ENCODE measurements at places on chromosomes 12 and 14.

- DNase-seq = no peak
Observed at GRCh38 chr12:65609359-65609771, 214.9 kb upstream of the HMGA2 start.

DNA sequence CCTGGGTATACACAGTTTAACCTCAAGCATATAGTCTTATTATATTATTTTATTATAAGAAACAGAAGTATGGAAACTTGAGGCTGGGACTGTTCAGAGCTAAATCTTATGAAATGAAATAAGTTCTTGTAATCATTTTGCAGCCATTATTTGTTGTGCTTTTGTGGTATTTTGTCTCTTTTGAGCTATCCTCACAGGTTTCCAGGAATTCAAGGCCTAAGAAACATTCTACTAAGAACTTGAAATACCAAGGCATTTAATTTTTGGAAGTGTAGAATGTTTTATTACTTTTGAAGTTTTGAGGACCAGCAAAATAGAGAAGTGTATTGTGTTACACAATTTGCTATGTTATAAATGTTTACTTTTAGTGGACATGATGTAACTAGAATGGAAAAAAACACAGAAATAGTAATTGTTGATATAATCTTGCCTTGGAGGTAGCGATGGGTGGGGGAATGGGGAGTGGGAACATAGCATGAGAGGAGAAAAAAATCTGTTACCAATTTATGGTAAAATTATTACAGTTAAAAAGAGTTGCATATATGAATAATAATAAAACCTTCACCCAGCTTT lies 81.7 kb downstream of the CRADD start:
- DNase-seq = no peak

DNA sequence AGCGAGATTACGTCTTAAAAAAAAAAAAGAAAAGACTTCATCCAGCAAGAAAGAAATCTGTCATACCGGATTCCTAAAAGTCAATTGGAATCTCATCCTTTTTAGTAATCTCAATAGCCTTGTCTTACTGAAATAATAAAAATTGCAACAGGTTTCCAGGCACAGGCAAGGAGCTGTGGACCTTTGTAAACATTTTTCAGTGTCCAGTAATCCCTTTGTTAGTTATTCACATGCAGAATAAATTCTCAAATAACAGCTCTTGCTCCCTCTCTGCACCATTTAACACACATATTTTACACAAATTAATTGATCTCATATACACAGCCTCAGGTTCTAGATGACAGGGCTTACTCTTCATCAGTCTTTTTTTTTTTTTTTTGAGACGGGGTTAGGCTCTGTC lies 22.0 kb upstream of the CALM1 start:
- no peak for DNase-seq

DNA sequence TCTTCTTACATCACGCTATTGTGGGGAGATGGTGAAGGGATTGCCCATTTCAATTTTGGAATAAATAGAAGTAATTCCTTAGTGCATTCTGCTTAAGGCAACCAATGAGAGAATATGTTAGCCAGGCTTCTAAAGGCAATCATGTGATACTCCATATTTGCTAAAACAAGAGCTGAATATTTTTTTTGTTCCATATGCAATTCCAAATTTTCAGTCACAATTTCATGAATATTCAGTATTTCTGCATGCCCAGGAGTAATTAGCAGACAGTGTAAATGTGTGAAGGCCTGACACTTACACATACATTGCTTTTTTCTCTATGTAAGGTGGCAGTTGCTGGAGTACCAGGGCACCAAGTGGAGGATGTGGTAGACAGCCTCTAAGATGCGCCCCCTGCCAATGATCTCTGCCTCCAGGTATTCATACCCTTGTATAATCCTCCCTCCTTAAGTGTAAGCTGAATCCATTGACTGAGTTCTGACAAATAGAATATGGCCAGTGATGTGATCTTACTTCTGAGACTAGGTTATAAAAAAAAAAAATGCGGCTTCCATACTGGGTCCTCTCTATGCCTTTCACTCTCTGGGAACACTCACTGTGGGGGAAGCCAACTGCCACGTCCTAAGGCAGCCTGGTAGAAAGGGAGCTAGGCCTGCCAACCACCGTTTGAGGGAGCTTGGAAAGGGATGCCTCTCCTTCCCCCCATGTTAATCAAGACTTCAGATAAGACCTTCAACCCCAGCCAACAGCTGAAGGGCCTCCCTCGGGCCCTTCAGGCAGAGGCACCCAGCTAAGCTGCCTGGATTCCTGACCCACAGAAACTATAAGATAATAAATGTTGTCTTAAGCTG lies 62.7 kb upstream of the PTGR2 start:
- no peak for DNase-seq

- no peak for DNase-seq
Observed at GRCh38 chr14:23727566-23728335, 91.6 kb downstream of the DHRS2 start.

DNA sequence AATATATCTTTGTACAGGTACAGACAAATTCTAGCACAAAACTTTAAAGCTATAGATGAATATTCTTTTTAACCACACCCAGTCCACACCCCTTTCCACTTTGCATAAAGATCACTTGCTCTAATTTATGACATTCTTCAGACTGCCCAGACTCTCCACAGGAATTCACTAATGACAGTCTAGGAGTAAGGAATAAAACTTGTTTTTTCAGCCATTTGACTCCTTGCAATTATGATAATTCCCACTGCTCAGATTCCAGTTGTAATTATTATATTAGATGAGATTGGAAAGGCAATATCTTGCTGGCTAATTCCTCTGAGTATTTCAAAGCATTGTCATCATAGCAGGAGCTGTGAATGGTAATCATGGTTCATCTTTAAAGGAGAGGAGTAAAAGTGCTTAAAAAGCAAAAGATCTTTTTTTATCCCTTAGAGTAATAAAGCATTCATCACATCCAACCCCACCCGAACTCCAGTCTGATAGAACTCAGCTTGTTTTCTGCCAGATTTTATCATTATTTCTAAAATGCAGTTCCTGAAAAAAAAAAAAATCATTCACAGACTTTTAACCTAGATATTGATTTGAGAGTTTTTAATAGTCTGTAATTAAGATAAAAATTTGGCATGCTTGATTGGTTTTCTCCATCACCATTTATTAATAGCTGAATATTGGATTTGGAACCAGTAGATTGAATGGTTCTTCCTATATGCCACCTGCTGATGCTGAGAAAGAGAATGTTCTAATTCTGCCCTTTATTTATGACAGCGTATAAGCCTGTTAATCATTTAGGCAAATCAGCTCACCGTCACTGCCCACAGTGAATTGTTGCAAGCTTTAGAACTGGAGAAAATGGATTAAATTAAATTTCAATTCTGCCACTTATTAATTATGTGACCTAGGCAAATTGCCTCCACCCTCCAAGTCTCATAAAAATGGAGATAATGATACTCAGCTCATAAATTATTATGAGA lies 93.9 kb upstream of the RASSF8 start:
- DNase-seq = no peak

DNA sequence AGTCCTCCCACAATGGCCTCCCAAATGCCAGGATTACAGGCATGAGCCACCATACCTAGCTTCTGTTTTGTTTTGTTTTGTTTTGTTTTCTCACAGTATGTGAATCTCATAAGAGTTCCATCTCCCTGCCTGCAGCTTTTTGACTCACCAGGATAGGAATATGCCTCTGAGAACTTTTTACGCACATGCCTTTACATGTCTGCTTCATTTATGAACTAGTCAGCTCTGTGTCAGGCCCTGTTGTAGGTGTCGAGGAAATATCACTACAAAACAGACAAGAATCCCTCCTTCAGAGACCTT lies 89.0 kb downstream of the BORCS5 start:
- DNase-seq = no peak

- DNase-seq = no peak
Observed at GRCh38 chr14:68977180-68977717, 1.9 kb downstream of the ACTN1 start.

GRCh38 chr12:72024613-72025012 lies 86.0 kb downstream of the TPH2 start:
- no peak for DNase-seq

DNA sequence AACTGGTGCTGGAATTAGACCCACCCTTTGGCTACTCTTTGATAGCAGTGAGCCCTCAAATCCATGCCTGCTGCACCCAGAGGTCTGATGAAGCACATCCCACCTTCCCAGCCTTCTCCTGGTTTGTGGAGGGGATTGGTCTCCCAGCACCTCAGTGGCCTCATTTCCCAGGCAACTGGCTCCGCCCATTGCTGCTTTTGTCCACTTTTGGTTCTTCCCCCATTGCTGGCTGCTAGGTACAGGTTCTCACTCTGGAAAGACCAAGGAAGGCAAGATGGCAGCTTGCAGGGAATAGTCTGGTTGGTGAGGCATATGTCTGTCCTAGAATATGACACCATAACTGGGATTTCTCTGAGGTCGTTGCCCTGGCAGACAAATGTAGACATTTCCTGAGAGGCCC lies 10.2 kb upstream of the KRT5 start:
- no peak for DNase-seq

DNA sequence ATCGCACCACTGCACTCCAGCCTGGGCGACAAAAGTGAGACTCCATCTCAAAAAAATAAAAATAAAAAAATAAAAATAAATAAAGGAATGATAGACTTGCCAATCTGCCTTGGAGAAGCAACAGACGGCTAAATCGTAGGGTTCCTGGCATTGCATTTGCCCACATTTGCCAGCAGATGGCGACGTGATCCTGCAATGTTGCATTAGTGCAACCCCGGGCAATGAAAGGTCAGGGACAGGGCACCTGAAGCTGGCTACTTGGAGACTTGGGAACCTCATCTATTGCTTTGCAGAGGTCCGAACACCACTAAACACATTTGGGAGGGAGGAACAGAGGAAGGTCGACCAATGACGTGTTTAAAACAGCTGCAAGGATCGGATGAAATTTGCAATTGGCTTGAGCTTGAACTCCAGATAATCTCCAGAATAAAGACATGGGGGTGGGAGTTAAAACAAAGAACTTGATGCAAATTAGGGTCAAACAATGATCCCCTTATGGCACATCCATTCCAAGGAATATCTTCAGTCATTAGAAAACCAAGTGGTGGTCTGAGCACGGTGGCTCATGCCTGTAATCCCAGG lies 34.6 kb downstream of the SPRING1 start:
- peak; percentile 36 for DNase-seq

GRCh38 chr12:102427543-102427941 lies 52.8 kb downstream of the IGF1 start:
- no peak for DNase-seq

GRCh38 chr14:76538648-76539008 lies 162.7 kb downstream of the ESRRB start:
- no peak for DNase-seq

- DNase-seq = no peak
Observed at GRCh38 chr12:48678551-48679185, 3.4 kb downstream of the KANSL2 start.

GRCh38 chr12:86421333-86421732 lies 165.1 kb upstream of the MGAT4C start:
- DNase-seq = no peak

- no peak for DNase-seq
Observed at GRCh38 chr14:103064978-103065377, 7.6 kb upstream of the CDC42BPB start.

DNA sequence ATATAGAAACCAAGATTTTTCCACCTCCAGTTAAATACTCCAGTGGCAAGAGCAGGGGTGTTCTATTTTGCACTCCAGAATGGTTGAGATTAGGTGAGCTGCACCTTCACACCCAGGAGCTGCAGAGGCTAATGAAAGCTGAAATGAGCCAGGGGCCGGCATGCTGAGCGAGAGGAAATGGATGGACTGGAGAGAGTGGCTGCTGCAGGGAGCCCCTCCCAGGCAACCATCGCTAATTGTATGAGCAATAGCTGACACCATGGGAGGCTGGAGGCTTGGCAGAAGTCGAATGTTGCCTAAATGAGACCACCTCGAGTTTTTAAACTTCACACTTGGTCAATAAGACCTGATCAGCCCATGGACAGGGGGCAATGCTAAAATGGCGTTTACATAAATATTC lies 301.8 kb upstream of the TMPO start:
- DNase-seq = no peak

DNA sequence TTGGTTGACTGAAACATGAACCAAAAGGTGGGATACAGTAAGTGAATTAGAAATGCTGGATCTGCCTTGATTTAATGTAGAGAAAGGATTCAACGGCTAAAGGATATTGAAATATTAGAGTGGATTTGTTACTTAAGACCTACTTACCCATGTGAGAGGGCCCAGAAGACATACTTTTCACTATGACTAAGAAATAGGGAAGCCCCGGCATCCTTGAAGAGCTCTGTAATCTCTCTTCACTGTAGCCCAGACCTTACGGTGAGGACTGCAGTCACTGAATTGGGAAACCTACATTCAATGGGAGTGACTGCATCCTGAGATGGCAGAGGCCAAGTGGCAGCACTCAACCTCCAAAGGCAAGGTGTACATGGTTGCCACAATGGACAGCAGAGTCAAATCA lies 52.5 kb downstream of the KANSL2 start:
- no peak for DNase-seq

GRCh38 chr12:113127791-113128199 lies 7.8 kb downstream of the RASAL1 start:
- no peak for DNase-seq

GRCh38 chr12:24728366-24728765 lies 220.5 kb downstream of the BCAT1 start:
- DNase-seq = no peak

DNA sequence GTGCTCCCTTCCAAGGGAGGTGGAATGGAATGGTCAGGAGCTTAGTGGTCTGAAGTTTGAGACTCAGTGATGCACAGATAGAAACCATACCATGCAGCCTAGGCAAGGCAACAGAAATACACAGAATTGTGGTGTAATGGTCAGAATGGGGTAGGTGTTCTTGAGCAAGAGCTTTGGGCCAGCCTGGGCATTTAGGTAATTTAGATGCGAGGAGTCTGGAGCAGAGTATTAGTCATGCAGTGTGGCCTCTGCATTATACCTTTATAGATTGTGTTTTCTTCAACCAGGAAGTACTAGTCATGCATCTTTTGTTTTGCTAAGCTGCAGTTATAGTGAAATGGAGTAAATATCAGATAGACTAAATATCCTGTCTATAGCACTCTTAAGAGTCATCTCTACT lies 118.3 kb downstream of the DAAM1 start:
- DNase-seq = no peak
